Activated naive CD8-positive, alpha-beta T cell treated with anti-CD3 and anti-CD28 coated beads for 36 hours (primary cell): ENCODE measurements at places on chromosomes 7 and 10.

GRCh38 chr7:2541291-2542010, 13.9 kb downstream of the BRAT1 start:
- DNase-seq = no peak

GRCh38 chr7:73612598-73613269, 11.6 kb downstream of the MLXIPL start:
- no peak for DNase-seq

GRCh38 chr10:13834581-13835286, 248.0 kb downstream of the PRPF18 start:
- no peak for DNase-seq

DNA sequence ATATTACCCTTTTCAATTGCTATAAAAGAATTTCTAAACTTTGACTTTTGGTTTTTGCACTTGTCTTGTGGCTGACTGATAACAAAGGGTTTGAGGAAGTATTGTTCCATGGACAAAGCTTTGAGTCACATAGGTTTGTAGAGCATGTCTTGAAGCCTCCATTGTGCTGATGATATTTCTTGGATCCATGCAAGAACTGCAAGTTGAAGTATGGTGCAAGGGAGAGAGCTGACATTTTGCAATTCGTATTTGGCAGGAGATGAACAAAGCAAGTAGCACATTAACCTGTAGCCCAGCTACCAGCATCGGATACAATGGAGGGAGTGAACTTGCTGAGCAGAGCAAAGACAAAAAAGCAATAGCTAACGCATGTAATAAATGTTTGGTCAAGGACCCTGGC, 23.4 kb downstream of the MGAM2 start:
- DNase-seq = no peak

DNA sequence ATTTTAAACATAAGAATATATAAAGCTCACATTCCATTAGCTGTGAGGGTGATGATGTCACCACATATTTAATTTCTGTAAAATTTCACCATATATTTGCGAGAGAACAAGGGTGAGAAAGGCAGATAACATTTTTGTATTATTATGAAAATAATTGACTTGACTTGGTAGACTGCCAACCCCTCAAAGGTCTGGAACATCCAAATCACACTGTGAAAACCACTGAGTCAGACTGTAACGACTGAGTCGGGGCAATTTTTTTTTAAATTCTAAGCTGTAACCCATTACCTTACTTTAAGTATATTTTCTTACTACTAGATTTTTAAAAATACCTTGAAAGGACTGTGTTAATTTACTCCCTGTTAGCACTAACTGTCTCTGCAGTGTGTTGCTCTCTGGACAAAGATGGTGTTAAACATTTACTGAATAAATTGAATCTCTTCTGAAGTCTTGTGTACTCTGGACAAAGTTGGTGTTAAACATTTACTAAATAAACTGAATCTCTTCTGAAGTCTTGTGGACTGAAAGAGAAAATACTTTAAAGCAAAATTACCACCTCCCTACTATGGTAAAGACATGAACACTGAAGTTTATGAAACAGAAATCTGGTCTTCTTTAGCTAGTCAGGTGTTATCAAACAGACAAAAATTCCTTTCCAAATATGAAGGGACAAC, 14.1 kb downstream of the PDZD8 start:
- no peak for DNase-seq

- no peak for DNase-seq
These were observed 710.1 kb upstream of the CELF2 start for GRCh38 chr10:10307551-10307950.

- DNase-seq = no peak
These were observed 90.5 kb downstream of the CLEC2L start for GRCh38 chr7:139613971-139614411.

DNA sequence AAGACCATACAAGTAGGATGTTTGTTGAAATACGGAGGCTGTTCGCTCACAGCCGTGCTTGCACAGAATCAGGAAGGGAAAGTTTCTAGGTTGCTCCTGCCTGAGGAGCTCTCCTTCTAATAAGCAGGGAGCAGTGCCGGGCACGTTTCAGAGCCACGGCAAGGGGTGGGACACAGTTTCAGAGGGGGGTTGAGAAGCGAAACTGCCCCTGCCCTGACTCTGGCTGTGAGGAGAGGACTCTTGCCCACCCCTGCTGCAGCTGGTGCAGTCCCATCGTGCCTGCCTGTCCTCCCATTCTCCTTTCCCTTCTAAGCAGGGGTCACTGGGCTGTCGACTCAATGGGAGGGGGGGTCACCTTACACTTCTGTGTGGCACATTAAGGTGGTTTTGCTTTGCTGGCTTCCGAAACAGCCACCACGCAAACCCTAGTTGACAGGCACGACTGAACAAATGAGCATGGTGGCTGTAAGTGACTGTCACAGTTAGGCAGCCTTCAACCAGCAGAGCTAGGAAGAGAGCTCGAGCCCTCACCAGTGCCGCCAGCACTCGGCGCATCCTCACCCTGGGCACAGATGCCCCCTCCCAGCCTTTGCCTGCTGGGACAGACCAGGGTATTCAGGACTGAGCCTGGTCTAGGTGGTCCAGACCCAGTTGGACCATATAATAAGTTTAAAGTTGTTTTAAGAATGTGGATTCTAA, 37.5 kb downstream of the ZNF467 start:
- DNase-seq = no peak
